ENCODE measurements at places on chromosomes 7 and 10.

DNA sequence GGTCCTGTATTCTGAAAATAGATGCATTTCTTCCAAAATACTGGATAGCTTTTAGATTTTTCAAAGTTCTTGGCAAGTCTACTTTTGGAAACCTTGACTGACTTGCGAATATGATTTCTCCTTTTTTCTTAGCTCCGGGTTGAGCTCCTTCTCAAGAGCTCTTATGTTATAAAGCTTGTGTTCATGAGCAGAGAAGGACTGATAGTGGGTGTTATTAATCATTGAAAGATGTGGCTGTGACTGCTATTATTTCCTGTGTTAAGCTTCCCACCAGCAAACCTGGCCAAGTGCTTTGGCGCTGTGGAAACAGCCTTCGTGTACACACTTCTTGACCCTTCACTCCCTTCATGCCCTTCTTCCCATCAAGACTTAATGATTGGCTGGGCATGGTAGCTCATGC, 98.2 kb downstream of the KIAA1217 start:
- DNase-seq: no peak

DNA sequence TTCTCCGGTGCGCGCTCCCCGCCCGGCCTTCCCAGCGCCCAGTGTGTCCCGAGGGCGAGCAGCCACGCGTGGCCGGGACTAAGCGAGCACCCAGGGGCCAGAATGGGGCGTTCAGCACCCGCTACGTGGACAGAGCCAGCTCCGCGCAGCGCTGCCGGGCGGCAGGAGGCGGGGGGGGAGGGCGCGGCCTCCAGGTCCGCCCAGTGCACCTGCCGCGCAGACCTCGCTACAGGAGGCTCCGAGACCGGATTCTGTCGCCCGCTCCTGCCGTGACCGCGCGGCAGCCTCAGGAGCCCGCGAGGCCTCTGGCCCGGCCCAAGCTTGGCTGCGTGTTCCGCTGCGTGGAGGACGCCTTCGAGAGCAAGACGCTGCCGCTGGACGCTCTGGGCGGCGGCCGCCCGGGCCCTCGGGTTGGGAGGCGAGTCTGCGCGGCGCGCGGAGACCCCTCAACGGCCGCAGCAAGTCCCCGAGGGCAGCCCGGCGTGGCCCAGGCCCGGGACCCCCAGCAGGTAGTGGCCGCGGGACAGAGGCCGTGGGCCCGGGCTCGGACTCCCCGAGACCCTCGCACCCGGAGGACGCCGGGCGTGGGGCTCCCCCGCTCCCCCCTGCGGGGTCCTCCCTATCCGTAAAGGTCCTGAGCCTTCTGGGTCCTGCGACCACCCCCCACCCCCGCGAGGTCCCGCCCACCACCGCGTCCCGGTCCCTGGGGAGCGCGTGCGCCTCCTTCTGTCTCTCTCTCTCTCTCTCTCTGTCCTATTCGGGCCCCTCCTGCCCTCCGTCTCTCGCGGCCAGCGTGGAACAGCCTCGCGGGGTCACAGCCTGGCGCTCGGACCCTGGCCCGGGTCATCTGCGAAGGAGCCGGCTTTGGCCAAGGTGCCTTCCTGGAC, 904 bp upstream of the DPYSL4 start:
- DNase-seq: peak; percentile 60

DNA sequence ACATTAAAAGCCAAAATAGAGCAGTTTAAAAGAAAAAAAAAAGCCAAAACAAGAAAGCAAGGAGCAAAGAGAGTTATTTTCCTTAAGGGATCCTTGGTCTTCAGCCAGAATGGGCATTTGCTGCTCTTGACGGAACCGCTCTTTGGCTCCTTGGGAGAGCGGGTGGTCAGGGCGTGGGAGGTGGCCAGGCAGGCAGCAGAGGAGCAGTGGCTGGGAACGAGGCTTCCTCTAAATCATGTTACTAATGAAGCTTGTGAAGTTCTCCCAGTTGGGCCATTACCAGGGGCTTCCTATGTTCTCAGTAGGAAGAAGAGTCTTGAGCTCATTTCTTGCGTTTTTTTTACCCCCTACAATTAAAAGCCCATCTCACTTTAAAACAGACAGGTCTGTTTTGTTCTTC, 116.6 kb downstream of the DOCK1 start:
- DNase-seq: no peak

DNA sequence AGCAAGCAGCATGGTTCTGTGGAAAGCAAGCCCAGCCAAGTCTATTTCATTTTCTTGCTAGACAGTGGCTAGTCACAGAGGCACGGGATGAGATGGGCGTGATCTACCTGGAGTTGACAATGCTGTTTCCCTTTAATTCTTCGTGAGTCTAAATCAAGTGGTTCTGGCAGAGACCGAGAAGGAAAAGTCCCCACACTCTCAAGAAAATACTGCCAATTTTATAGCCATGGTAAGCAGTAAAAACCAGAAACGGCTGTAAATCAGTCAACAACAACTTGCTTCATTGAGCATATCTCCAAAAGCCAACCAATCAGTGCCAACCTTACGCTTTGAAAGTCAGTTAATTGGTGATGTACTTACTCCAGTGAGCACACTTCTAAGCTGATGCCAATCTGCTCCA, 223.4 kb downstream of the SEC23IP start:
- DNase-seq: no peak

DNA sequence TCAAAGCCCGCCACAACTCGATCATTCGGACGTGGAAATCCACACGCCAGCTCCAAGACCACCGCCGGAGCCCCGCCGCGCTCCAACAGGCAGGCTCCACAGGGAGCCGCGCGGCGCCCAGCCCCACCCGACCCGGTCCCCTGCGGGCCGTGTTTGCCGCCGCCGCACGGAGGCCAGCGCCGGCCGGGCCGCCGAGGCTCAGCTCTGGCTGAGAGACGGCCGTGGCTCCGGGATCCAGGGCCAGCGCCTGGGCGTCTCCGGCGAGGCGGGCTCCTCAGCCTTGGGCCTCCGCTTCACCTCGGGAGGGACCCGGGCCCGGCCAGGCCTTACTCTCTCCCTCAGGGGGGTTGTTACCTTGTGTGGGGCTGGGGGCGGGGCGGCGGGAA, 333 bp downstream of the SMNDC1 start:
- no peak for DNase-seq

- DNase-seq: no peak
Measured at GRCh38 chr10:113108194-113108835, 158.3 kb downstream of the TCF7L2 start.

- peak; percentile 66 for DNase-seq
Measured at GRCh38 chr7:127588697-127589482, 679 bp downstream of the ARF5 start.

DNA sequence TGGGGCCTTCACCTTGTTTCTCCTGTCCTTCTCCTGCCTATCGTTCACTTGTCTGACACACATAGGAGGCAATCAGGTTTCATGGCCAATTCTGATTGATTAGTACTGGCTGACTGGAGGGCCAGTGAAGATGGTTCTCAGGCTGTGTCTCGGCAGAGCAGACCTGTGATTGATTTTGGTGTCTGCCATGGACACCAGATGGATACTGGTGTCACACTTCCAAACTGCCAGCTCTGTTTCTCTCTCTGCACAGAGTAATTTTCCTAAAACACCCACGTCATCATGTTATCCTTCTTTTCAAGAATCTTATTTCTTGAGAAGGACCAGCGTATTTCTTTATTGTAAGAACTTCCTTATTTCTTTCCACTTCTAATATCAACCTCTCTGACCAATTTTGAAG, 117.1 kb downstream of the ICA1 start:
- DNase-seq: no peak

GRCh38 chr7:73560109-73560835, 2.8 kb upstream of the BCL7B start:
- DNase-seq: no peak

DNA sequence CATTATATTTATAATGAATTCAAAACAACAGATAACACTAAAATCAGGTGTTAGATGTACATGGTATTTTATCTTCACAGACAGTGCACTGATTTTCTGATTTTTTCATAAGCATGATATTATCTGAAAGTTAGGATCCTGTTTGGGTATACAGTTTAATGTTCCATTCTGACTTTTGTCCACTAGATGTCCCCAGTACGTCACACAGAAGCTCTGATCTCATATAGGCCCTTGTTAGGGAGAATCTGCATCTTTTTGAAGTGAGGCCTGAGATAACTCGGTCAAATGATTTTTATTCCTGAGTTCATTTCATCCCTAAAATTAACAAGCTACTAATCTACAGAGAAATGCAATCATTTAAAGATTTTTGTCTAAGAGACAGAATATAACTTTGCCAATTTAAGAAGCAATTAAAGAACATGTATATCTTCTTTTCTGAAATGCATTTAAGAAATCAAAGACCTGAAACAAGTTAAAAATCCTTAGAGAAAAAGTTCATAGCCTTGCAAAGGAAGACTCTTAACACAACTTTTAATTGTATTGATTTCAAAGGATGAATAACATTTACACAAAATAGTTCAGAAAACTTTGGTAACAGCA, 72.0 kb upstream of the TES start:
- no peak for DNase-seq

Data from right forelimb (tissue), 1 donor.